ENCODE measurements at places on chromosomes 6 and 20.

DNA sequence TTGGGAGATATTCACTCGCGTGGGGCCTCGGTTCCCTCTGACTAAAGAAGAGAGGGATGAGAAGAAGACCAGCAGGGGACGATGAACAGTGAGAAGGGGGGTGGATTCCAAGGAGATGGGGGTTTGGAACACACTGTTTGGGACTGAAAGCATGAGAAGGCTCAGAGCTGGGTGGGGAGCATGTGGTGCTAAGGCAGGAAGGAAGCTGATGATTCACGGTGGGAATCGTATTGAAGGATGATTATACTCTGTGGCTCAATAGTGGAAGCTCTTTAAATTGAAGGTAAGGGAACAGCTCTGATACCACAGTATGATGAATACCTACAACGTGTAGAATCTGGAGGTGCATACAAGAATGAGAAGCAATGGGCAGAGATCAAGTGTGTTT lies 117.5 kb upstream of the KCNK16 start:
- no peak for DNase-seq

DNA sequence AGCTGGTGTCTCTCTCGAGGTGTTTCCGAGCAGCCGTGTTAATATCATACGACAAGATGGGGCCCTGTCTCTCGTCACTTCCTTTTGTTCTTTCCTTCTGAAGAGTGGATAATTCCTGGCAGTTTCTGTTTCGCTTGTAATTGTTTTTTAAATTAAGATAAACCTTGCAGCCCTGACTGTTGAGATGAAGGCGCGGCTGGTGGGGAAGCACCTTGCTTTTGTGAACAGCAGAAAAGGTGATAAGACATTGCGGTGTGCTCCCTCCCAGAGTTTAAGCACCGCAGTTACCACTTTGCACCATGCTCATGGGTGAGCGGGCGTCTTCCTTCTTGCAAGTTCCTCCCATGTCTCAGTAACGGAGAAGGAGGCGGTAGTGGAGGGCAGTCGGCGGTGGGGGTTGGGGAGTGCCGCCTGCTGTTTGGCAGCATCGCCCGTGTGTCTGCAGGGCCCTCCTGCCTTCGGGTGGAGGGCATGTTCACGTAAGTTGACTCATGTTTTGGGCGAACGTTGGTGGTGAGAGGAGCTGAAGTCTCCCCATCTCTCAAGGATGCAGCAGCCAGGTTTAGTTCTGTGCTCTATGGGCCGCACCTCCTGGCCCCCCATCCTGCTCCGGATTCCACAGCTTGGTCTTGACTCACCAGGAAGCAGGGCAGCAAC lies 345.9 kb downstream of the TAF4 start:
- DNase-seq = no peak

DNA sequence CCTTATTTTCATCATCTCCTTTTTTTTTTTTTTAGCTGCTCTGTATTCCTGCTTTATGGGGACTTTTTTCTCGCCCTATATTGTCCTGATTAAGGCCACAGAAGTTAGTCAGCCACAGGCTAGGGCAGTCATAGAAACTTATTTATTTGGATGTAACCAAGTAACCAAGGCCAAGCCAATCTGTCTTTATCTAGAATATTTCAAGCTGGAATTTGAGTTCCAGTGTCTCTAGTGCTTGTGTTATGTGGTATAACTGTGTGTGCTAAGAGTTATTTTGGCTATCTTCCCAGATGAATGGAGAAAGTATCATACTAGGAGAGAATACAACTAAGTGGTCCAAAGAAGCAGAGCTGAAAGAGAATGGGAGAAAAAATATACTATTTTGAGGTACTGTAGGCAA lies 751.5 kb downstream of the CBLN4 start:
- no peak for DNase-seq

GRCh38 chr20:48734104-48734749 lies 93.6 kb downstream of the PREX1 start:
- no peak for DNase-seq

DNA sequence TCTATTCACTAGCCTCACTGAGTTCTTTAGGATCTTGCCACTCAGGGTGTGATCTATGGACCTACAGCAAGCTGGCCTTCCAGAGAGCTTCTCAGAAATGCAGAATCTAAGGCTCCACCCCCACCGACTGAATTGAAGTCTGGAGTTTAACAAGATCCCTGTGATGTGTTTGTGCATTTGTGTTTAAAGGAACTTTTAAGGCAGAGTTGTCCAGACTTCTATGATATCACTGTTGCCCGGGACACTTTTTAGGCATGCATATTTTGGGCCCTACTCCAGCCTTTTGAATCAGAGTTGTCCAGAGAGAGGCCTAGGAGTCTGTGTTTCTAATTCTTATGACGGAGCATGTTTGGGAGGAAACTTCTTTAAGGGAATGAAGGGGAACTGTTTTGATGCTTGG lies 232.3 kb downstream of the QKI start:
- no peak for DNase-seq

DNA sequence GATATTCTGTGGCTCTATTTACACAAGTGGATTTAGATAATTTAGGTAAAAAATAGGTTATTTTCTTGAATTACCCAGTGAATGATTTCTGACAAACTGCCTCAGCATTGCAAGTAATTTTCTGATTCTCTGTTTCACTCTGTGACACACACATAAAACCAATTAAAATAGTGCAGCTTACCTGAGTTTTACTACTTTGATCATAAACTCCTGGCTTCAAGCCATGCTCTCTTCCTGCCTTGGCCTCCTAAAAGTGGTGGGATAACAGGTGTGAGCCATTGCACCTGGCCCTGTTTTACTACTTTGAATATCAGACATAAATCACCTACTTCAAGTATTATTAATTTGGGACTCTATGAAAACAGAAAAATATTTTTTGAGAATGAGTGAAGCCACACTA lies 462.9 kb downstream of the ADGRB3 start:
- no peak for DNase-seq

GRCh38 chr6:110415086-110415916 lies at the start of gene DDO:
DDO (minus strand) TSS chr6:110415575; CDS start chr6:110413462, 2,113 bp downstream.
- DNase-seq = peak; percentile 83

- peak; percentile 43 for DNase-seq
Observed at GRCh38 chr6:89792881-89793280, 26.7 kb downstream of the MDN1 start.

DNA sequence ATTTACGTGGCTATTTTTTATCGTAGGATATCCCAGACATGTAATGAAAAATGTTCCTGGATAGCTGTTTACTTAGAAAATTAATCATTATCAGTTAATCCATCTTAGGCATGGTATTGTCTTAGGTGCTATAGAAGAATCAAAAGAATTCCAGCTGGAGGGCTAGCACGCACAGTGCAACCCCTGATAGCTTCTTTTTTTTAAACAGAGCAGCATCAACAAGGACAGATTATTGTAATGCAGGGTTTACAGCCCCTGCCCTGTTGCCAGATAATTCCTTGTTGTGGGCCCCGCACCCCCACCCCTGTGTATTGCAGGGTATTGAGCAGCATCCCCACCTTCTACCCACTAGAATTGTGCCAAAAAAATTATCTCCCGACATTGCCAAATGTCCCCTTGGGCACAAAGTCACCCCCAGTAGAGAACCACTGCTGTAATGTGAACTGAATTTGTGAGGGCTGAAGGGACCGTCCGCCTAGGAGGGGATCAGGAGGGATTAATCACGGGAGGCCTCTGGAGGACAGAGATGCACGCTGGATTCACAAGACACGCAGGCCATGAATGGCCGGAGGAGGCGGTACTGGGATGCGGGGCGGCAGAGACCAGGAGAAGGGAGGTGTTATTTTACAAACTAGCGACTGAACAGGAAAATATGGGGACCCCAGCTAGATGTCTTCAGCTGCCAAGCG lies 174.6 kb downstream of the ZDHHC14 start:
- DNase-seq = no peak

- DNase-seq = no peak
Observed at GRCh38 chr6:168498161-168498843, 57.3 kb downstream of the SMOC2 start.

GRCh38 chr20:4805663-4806449 lies 84.1 kb downstream of the PRND start:
- DNase-seq = peak; percentile 59

DNA sequence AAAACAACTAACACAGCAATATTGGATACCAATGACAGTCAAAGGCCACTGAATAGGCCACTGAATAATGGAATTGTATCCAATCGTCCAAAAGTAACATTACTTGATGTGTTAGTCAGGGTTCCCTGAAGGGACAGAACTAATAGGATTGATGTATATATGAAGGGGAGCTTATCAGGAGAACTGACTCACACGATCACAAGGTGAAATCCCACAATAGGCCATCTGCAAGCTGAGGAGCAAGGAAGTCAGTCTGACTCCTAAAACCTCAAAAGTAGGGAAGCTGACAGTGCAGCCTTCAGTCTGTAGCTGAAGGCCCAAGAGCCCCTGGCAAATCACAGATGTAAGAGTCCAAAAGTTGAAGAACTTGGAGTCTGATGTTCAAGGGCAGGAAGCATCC lies 571.4 kb downstream of the PRKN start:
- DNase-seq = peak; percentile 47

- DNase-seq = no peak
Observed at GRCh38 chr6:53831081-53831869, 36.5 kb downstream of the LRRC1 start.

- DNase-seq = peak; percentile 89
Observed at GRCh38 chr6:33417128-33417902, 592 bp downstream of the CUTA start.

DNA sequence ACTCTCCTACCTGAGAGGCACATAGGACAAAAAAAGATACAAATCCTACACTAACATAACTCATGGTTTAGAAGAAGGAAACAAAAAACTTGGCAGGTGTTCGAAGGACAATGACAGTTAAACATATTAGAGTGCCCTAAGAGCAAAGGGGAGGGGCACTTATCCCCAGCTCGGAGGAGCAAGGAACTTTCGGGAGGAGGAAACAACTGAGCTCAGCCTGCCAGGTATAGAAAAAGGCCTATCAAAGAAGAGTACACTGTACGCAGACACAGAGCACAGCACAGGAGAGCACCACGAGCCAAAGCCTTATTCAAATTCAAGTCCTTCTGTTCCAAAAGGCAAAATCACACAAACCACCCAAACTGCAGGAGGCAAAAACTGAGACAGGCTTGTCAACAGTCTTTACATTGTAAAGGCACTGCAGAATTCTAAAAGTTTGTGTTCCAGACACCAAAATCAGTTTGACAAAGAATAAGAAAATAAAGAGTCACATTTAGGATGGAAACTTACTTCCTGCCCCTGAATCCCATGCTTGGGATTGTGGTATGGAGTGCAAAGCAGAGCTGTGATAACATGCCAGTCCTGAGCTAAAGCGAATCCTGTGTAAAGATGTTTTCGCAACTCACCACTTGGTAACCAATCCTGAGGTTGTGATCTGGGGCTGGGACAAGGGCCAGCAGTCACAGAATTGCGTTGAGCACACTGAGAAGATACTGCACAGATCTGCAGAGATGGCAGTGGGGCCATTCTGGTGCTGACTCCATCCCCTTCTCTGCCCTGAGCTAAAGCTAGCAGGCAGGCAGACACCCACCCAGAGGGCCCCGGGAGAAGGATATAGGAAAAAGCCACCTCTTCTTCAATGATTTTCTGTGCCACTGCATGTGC lies 108.6 kb downstream of the CHD6 start:
- DNase-seq = no peak

- DNase-seq = no peak
Observed at GRCh38 chr6:39777661-39778060, 14.5 kb upstream of the DAAM2 start.

DNA sequence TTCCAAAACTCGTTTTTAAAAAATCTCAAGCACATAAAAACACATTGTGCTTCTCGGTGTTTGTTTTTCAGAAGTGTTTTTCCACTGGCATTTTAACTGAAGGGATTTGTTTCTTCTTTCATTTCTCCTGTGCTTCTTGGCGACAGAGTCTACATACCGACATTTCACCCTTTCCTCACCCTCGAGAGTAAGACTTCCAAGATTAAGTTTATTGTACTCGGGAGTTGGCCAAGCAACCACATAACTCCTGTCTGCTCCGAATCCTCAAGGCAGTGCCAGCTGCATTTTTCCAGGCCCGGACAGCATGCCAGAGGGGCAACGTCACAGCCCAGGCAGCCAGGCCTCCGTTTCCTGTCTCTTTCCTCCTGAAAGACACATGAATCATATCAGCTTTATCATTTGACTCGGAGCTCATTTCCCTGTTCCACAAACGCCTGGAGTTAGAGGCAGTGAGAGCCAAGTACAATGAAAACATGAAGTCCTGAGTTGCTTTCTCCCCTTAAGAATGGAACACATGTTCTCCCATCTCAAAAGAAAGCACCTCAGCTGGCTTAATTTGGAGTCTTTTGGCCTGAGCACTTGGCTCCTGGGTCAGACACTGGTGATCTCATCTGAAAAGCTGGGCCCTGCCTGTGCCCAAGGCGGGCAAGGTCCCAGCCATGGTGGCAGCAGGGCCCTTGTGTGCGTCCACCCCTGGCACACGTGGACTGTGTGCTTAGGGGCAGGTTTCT lies 23.2 kb upstream of the FAM50B start:
- DNase-seq = no peak

DNA sequence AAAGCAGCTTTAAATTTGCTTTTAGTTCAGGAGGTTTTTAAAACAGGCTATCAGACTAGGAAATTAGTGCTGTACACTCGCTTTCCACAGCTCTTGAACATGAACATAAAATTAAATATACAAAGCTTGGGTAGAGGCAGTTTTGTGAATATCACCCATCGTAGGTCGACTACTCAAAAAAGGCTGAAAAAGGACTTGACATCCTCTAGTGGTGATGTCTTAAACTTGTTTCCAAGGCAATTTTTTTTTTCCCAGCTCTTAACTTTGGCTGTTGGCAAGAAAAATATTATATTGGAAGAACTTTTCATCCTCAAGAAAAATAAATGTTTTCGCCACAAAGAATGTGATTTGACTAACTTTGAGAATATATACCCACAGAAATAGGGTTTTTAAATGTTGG lies 2.9 kb downstream of the MAP7 start:
- peak; percentile 48 for DNase-seq

GRCh38 chr6:8075704-8076103 lies 11.5 kb upstream of the BLOC1S5 start:
- DNase-seq = no peak

DNA sequence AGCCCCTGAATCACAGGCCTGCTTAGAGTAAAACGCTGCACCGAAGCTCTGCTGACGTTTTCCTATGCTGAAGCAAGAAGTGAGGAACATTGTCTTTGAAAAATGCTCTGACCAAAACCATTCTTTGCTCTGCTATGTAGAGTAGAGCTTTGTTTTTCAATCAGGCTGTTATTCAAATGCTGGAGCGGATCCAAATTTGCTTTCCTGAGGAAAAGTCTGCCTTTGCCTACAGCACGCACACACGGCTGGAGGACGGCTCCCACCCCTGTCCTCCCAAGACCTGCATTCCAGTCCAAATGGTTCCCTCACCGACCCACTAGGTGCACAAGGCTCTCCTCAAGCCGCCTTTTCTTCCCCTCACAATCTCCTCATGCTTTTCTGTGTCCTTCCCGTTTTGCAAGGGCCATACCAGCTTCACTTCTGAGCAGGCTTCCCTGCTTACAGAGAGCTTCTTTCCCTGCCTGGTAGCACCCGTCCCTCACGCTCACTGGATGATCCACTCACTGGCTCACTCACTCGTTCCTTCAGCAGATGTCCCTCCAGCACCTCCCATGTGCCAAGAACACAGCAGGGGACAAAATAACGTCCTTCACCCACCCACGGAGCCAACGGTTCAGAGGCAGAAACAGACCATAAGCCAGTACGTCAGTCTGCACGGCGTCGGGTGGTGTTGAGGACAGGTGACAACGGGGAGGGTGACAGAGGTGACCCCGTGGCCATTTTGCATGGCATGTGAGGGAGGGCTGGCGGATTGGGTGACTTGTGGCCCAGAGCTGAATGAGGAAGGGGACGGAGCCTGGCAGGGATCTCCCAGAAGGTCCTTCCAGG lies 137.9 kb upstream of the NEDD9 start:
- no peak for DNase-seq
